ENCODE measurements at places on chromosomes 13 and 19.

- DNase-seq: no peak
These were observed 141.9 kb upstream of the SPACA7 start for GRCh38 chr13:112234131-112234875.

GRCh38 chr19:2179095-2179494, 15.4 kb downstream of the DOT1L start:
- DNase-seq: no peak

GRCh38 chr13:27174766-27175455, 3.3 kb upstream of the USP12 start:
- no peak for DNase-seq

DNA sequence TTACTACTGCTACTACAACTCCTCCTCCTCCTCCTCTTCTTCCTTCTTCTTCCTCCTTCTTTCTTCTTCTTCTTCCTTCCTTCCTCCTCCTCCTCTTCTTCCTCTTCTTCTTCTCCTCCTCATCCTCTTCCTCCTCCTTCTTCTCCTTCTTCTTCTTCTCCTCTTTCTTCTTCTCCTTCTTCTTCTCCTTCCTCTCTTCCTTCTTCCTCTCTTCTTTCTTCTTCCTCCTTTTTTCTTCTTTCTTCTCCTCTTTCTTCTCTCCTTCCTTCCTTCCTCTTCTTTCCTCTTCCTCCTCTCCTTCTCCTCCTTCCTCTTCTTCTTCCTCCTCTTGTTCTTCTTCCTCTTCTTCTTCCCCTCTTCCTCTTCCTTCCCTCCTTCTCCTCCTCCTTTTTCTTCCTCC, 94.7 kb upstream of the MYO16 start:
- no peak for DNase-seq

DNA sequence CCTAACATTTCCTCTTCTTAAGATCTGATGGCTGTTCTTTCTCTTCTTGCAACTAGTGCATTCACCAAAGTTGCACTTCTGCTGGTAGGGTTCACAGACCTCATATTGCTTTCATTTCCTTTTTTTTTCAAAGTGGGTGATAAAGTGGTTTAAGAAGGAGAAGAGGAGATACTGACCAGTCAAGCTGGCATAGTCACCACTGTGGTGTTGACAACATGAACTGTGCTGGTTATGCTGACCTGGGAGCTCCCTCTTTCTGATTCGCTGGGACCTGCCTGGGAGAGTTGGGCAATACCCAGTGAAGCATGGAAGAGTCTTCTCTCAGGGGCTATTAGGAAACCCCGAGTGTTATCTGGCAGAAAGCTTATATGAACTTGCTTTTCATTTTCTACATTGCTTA, 222.9 kb downstream of the SLITRK5 start:
- no peak for DNase-seq

DNA sequence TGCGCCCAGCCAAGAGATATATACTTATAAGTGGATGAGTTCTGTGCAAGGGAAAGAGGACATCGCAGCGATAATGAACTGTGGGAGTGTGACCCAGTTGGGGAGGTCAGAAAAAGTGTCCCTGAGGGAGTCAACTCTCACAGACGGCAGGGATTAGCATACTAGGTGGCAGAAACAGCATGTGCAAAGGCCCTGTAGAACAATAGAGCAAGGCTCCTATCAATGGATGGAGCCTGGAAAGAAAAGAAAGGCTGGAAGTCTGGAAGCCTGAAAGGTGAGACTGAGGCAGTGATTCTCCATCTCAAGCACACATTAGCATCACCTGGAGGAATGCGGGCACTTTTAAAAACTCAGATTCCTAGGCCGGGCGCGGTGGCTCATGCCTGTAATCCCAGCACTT, 21.4 kb upstream of the TNFSF14 start:
- DNase-seq: no peak

GRCh38 chr13:45068036-45069001, 52.0 kb upstream of the GTF2F2 start:
- DNase-seq: no peak

GRCh38 chr13:37870489-37870845, 895 bp upstream of the TRPC4 start:
- DNase-seq: no peak

- no peak for DNase-seq
These were observed 15.1 kb upstream of the BICRA start for GRCh38 chr19:47593860-47594259.

DNA sequence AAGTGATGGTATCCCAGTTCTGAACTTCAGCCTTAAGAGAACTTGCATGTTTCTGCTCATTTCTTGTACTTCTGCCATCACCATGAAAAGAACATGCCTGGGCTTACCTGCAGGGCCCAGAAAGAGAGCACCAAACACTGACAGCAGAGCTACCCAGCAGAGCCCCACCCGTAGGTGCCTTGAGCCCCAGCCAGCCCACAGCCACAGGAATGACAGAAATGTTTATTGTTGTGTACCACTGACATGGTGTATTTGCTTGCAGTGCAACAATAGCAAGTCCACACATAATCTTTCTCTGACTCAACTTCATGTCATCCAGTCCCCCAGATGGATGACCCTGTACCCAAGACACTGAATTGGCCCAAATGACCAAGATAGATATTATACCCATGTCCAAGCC, 195.2 kb downstream of the TSHZ3 start:
- no peak for DNase-seq

Measured in gastrocnemius medialis (tissue), 4 donors.